ENCODE measurements at places on chromosomes 3 and 15. TPM values are rescaled to one million over a fixed set of nuclear protein-coding genes. Genes with fewer than 3 reads are reported as not detected.

The MAP3K13 gene
- 17.8 TPM for total RNA-seq

The GRAMD1C gene
- total RNA-seq, result 7.3 TPM

The EFCAB12 gene
- 2.8 TPM for total RNA-seq

The EFCC1 gene
- total RNA-seq, result 1.2 TPM

The ZMAT3 gene
- 8.1 TPM for total RNA-seq

The IL17RC gene
- total RNA-seq, result 56.7 TPM

The CGNL1 gene
- total RNA-seq, result 13.7 TPM

The GJD2 gene
- total RNA-seq, result not detected

The SCN11A gene
- total RNA-seq, result 0.31 TPM

The LRRC31 gene
- total RNA-seq, result not detected
